Left renal pelvis (tissue), 4 donors: ENCODE measurements at places on chromosomes 4 and X. TPM values are rescaled to one million over a fixed set of nuclear protein-coding genes. Genes with fewer than 3 reads are reported as not detected.

Gene DOK7
- polyA plus RNA-seq: 1.2 TPM

Gene KDM6A
- 33.0 TPM for polyA plus RNA-seq

Gene STBD1
- 2.0 TPM for polyA plus RNA-seq

Gene DGAT2L6
- polyA plus RNA-seq: not detected

Gene FAM184B
- 0.50 TPM for polyA plus RNA-seq

Gene SSX4B
- polyA plus RNA-seq: not detected

Gene SPARCL1
- polyA plus RNA-seq: 158 TPM
